ENCODE measurements at places on chromosomes 3 and 15.

DNA sequence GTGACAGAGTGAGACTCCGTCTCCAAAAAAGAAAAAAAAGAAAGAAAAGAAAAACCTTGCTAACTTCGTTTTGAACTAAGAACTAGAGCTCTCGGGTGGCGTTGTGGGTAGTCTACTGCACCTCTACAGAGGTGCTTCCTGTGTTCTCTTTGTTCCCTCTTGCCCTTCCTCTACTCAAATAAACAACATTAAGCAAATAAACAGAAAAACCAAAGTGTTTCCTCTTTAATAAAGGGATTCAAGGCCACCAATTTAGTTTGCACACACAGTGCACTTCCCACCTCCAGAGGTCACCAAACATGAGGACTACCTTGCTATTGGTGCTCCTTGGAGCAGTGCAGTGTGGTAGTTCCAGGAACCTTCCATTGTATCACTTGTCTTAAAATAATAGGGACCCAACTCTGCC is 354.2 kb upstream of the TBL1XR1 start:
- DNase-seq, result peak; percentile 47

DNA sequence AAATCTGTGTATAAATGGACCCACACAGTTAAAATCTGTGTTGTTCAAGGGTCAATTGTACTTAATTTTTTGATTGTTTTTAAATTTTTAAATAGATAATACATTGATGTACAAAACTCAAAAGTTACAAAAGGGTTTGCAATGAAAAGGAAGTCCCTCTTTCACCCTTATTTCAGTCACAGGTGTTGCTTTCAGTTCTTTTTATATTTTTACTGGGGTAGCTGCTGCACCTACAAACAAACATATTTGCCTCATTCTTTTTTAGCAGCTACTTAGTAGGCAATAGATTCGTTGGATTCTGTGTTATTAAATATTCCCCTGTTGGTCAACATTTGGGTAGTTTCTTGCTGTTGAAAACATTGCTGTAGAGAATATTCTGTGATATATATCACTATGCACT is 44.4 kb downstream of the PIAS1 start:
- no peak for DNase-seq

DNA sequence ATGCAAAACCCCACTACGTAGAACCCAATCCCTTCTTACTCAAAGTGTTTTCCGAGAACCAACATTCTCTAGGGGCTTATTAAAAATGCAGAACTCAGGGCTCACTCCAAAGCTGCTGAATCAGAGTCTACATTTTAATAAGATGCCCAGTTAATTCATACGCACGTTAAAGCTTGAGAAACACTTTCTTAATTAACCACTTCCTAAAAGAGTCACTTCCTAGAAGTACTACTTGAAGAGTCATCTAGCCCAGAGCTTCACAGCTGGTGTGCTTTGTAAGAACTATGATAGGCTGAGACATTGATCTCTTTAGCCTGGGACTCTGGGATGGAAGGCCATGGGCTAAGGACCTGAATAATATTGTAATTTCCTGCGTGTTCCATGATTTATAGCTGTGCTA is 9.0 kb downstream of the COL6A5 start:
- no peak for DNase-seq

GRCh38 chr3:193996221-193996620 is 139.7 kb upstream of the HES1 start:
- no peak for DNase-seq

DNA sequence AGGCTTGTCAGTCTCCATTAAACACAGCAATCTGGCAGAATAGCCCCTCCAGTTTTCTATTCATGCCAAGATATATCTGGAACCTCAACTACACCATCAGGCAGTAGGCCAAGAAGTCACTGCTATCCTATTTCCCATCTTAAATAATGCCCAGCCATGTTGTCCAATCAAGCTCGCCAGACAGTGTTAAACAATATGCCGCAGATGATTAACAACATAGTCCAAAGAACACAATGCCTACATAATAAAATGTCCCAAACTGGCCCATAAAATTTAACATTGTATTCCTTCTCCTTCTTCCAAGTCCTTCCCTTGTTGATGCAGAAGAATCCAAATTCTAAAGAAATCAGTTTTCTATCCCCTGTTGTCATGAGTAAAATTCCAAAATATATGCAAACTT is 427.4 kb upstream of the PPP2R3A start:
- DNase-seq, result no peak

- no peak for DNase-seq
These were observed 30.1 kb downstream of the SUCNR1 start for GRCh38 chr3:151903501-151903991.

DNA sequence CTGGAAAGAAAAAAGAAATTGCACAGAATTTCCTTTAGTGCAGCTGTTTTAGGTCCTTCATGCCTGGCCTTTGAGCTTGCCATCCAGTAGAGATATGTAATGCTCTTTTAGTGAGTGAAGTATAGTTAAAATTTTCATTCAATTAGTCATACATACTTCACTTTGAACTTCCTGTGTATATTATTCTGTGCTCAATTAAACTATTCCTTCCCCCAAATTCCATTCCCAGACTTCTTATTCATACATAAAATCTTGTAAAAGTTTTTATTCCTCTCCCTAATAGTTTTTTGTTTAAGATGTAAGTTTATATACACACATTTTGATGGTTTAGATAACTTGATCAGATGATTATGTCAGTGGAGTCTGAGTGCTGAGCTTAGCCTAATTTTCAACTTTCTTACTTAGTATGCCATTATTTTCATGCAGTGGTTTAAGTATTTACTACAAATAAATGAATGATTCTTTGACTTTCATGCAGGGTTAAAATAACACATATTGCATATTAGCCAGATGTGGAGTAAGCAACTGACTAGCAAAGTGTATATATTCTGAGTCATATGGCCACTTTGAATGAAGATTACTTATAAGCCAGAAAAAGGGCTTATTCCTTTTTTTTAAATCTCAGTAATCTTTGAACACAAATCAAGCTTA is 42.5 kb upstream of the ABHD10 start:
- no peak for DNase-seq

DNA sequence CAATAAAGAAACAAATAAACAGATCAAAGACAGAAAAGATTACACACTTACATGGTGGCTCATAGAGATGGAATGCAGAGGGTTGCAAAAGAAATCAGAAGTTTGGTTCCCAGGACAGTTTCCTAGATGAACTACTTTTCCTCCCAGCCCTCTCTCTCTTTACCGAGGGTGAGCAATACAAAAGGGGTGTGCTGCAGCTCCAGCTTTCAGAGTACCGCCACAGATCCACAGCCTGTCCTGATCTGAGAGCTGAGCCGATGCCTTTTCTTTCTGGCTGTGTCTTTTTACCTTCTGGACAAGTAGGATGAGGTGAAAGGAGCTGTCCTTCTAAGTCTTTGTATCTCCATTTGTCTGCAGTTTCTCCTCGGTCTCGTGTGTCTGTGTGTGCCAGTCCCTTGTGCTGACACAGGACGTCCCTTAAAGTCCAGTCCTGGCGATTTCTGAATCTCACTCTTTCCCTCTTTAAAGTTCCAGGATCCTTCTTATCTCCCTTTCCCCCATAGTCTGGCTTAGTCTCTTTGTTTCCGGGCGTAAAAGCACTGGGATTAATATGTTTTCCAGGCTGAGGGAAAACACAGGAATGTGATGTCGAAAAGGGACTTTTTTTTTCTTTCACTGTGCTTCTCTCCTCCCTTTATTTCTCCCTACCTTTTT is 540 bp downstream of the CCDC80 start:
- no peak for DNase-seq

DNA sequence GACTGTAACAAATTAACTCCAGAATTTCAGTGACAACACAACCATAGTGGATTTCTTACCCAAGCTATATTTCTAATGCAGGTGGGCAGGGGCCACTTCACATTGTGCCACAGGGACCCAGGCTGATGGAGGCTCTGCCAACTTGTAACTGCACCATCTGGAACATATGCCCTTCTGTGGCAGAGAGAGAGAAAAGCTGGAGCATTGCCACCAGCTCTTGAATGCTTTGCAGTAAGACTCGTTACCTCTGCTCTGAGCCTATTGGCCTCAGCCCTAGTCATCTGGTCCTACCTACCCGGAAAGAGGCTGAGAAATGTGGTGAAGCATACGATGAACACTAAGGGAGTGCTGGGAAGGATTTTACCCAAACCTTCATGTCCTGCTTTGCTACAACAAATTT is 587.1 kb downstream of the ZNF385D start:
- no peak for DNase-seq

DNA sequence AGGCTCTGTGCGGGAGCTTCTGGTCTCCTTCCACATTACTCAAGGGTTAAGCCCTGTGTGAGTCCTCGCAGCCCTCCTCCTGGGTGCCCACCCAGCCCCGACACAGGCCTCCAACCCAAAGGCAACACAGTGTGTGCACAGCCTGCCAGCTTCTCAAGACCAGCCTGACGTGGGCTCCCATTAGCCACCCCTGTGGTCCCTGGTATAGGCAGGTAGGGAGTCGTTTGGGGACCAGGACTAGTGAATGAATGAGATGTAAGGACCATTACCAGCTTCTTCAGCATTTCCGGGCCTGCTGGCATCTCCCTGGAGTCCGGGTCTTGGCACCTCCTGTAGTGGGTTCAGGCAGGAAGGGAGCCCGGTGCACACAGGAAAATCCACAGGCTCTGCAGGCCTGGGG is 20.2 kb upstream of the PLXNA1 start:
- DNase-seq, result no peak

GRCh38 chr3:191051037-191051436 is 148.0 kb upstream of the OSTN start:
- DNase-seq, result no peak

DNA sequence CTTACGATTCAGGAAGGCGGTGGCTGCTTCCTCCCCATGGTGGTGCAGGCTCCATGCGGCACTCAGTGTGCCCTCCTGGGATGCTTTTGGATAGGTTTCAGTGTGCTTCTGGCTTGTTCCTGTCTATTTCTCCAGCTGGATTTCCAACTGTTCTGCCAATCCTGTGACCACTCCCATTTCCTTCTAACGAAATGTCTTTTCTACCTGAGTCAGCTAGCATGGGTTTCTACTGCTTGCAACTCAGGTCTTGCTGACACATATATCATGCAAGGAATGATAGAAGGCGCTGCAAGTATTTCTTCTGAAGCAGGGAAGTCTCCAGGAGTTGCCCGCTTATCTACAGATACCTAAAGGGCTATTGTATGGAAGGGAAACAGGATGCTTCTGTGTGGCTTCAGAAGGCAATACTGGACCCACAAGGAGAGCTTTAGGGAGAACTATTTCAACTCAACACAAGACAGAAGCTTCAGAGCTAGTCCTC is 244.4 kb downstream of the OPA1 start:
- no peak for DNase-seq

DNA sequence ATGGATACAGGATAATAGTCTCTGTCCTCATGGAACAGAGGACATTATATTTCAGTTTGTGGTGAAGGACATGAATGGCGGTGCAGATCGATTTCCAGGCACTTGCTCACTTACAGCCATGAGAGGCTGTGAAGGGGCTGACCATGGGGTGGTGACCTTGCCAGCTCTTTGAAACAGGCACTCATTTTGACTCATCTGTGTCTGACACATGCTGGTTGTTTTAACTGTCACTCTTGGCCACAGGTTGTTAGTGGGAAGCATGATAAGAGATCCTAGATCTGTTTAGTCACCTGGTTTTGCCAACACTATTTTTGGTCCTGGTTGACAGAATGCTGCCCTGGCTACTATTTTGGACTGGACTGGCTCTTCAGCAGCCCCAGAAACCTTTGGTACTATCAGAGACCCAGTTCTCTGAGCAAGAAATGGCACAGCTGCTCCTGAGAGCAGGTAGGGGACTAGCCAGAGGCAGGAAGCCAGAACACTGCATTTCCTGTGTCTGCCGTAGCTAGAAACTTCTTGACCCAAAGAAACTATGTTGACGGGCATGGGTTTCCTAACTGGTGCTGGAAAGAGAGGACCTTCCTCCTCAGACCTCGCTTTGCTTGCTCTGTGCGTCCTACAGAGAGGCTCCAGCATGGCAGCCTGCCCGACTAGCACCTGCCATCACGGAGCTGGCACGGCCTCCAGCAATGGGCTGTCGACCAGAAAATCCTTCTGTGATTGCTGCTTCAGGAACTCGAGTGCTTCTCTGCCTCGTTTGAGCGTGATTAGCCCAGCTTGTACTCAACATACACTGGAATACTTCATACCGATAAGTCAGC is 6.3 kb downstream of the PXYLP1 start:
- peak; percentile 65 for DNase-seq

All from activated CD8-positive, alpha-beta memory T cell treated with anti-CD3 and anti-CD28 coated beads, Interleukin-2, amount 10 ng/mL, durations not matched to agents 7 days and 5 days (primary cell).